ENCODE measurements at places on chromosomes 12 and 14. TPM values are rescaled to one million over a fixed set of nuclear protein-coding genes. Genes with fewer than 3 reads are reported as not detected.

Gene GRIP1
- 0.54 TPM for polyA plus RNA-seq

- H3K27me3 ChIP-seq = no peaks in the 10 kb centered on the region
- DNase-seq = no peak
- no peak overlapping the region for H3K4me3 ChIP-seq
- H3K4me1 ChIP-seq = no peaks in the 10 kb centered on the region
- no peaks in the 10 kb centered on the region for H3K36me3 ChIP-seq
Observed at GRCh38 chr14:55698051-55698450, 118.0 kb downstream of the KTN1 start.

DNA sequence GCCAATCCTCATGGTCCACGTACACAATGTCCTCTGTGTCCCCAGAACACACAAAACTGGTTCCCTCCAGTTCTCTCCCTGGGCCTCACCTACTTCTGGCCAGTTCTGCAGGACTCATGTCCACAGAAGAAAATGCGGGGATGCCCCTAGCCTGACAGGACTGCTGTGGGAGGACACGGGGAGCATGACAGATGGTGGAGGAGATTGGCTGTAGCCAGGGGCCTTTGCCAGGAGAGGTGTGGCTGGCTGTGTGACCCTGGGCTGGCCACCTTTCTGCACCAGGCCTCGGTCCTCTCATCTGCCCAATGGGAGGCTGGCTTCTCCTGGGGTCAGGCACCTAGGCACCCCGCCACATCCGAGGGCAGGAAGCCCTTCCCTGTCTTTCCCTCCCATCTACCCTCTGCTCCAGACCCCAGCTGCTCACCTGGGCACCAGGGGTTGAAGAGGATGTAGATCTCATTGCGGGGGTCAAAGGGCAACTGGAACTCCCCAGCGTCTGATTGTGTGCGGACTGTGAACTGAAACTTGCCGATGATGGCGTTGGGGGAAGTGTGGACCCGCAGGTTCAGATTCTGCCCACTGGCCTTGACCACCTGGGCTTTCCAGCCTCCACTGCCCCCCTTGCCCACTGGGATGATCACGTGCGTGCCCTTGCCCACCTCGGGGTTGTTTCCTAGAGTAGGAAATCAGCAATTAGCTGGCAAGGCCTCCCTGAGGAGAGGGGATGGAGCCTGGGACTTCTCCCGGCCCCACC, 2.8 kb downstream of the TGM1 start:
- H3K27me3 ChIP-seq = no peaks in the 10 kb centered on the region
- no peaks in the 10 kb centered on the region for H3K36me3 ChIP-seq
- no peak for DNase-seq
- H3K4me1 ChIP-seq = no peaks in the 10 kb centered on the region

DNA sequence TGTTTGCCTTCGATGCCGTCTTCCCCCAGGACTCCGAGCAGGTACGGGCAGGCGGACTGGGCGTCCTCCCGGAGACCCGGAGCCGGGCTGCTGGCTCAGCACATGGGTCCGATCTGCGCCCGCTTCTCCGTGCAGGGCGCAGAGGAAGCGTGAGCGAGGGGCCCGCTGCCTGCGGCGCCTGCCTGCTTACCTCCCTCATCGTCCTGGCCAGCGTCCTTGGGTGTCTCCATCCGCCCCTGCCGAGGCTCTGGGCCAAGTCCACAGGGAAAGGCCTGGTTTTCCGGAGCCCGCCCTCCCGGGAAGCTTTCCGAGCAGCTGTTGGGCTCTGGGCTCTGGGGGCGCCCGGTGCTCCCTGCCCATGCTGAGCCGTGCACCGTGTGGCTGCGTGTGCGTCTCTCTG, 33.5 kb downstream of the KIF26A start:
- H3K27me3 ChIP-seq = no peaks in the 10 kb centered on the region
- H3K36me3 ChIP-seq = no peaks in the 10 kb centered on the region
- H3K27ac ChIP-seq = no peak overlapping the region
- H3K4me1 ChIP-seq = no peaks in the 10 kb centered on the region
- H3K4me3 ChIP-seq = no peak overlapping the region

GRCh38 chr14:102784892-102785594, 7.8 kb downstream of the TRAF3 start:
- no peaks in the 10 kb centered on the region for H3K36me3 ChIP-seq
- no peaks in the 10 kb centered on the region for H3K27me3 ChIP-seq
- H3K4me3 ChIP-seq = no peak overlapping the region
- no peak overlapping the region for H3K27ac ChIP-seq
- DNase-seq = no peak

GRCh38 chr12:94172973-94173372, 24.6 kb downstream of the PLXNC1 start:
- peaks cover 7% of the 10 kb centered on the region for H3K4me1 ChIP-seq
- DNase-seq = no peak
- H3K36me3 ChIP-seq = no peaks in the 10 kb centered on the region

DNA sequence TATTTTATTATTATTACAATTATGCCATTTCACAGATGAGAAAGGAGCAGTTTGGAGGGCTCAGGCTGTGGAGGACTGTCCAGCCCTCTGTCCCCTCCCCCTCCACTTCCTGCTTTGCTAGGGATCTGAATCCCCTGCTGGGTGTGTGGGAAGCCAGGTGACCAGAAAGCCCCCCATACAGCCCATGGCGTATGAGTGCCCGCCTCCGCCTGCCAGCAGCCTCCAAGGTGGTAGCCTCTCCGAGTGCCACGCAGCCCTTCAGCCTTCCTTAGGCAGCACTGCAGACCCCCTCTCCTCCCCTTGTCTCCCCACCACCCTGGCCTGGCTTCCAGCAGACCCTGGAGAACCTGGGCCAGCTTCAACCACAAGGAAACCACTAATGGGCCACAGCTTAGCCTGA, 12.6 kb downstream of the DTX1 start:
- H3K4me1 ChIP-seq = no peaks in the 10 kb centered on the region
- no peaks in the 10 kb centered on the region for H3K36me3 ChIP-seq
- no peak overlapping the region for H3K4me3 ChIP-seq
- no peak for DNase-seq
- H3K27ac ChIP-seq = no peak overlapping the region

Gene AHSA1
- 166 TPM for polyA plus RNA-seq

DNA sequence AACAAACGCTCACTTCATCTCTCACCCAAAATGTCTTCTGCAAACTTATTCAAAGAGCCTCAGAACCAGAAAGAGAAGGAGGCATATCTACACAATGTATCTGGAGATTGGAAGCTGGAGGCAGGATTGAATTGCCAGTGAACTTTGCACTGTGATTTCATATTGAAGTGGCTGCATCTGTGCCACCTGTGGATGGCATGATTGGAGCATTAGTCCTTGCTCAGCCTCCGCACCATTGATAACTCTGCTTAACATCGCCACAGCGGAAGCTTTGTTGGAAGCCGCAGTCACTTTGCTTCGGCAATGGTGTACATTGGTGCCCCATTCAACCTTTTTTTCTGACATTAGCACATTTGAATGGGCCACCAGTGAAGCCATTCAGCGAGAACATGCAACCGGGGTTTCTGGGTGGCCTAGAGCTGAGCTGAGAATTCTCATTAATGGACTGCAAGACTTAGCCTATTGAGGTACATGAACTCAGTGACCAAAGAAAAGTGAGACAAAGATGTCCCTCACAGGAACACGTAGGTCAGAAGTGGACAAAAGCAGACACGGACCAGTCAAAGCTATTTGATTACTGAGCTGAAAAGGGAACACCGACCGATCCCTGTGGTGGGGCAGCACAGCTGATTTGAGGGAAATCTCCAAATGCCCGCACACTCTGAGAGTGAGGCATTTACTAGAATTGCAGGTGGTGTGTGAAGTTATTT, 130.4 kb downstream of the BRMS1L start:
- H3K4me1 ChIP-seq = no peaks in the 10 kb centered on the region
- DNase-seq = no peak
- no peak overlapping the region for H3K27ac ChIP-seq
- no peaks in the 10 kb centered on the region for H3K27me3 ChIP-seq
- no peaks in the 10 kb centered on the region for H3K36me3 ChIP-seq

Gene ACOT4
- 1.3 TPM for polyA plus RNA-seq

DNA sequence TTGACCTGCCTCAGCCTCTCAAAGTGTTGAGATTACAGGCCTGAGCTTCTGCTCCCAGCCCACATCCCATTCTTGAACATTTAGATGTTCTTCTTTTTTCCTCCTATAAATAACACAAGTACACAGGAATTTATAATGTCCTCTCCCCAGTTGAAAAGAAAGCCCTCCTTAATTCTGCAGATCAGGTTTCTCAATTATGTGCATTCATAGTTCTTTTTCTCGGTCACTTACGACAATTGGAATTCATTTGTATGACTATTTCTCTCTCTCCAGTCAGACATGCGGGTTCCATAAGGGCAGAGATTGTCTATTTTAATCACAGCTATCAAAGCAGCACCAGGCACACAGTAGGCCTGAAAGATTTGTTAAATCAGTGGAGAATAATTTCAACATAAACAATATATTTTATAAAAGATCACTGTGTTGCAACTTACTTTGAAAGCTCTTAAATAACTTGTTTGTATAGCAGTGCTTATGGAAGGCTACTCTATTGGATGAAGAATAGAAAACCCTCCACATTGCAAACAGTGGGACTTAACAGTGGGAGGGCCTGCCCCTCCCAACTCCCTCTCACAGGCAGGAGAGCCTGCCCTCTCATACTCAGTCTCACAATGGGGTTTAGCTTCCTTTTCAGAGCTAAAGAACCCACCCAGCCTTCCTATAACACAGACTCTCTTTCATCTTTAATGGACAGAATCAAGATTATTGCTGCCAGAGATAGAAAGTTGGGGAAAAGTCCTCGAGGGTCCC, 84.1 kb upstream of the TRAF3 start:
- no peak for DNase-seq
- H3K27me3 ChIP-seq = no peaks in the 10 kb centered on the region
- peaks cover 4% of the 10 kb centered on the region for H3K4me1 ChIP-seq
- no peaks in the 10 kb centered on the region for H3K36me3 ChIP-seq

Gene CLMN
- 2.7 TPM for polyA plus RNA-seq

DNA sequence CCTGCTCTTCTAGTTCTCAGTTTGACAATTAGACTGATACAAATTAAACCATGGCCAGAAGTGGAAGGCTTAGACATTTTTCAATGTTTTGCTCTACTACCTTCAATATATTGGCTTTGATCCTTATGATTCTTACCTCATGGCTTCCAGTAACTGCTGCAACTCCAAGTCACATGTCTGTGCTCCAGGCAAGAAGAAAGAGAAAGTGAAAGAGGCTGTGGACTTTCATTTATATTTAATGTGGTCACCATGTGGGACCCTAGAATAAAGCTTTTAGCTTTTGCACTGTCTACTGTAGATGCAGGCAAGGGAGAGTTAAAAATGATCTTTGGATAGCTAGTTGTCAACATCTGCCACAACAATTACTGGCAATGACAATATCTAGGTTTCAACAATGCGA, 214.3 kb upstream of the PDE3A start:
- no peaks in the 10 kb centered on the region for H3K4me1 ChIP-seq
- H3K27me3 ChIP-seq = no peaks in the 10 kb centered on the region
- no peak overlapping the region for H3K27ac ChIP-seq
- H3K36me3 ChIP-seq = no peaks in the 10 kb centered on the region

GRCh38 chr14:102272392-102272791, 32.6 kb downstream of the MOK start:
- H3K4me1 ChIP-seq = no peaks in the 10 kb centered on the region
- no peaks in the 10 kb centered on the region for H3K27me3 ChIP-seq
- H3K4me3 ChIP-seq = no peak overlapping the region
- H3K27ac ChIP-seq = no peak overlapping the region
- H3K36me3 ChIP-seq = no peaks in the 10 kb centered on the region
- DNase-seq = no peak

Gene ST8SIA1
- 12.1 TPM for polyA plus RNA-seq

Gene RNF31
- 59.3 TPM for polyA plus RNA-seq

- H3K36me3 ChIP-seq = no peaks in the 10 kb centered on the region
- H3K4me1 ChIP-seq = no peaks in the 10 kb centered on the region
- no peaks in the 10 kb centered on the region for H3K27me3 ChIP-seq
- no peak for DNase-seq
Observed at GRCh38 chr14:38197001-38197783, 10.5 kb upstream of the SSTR1 start.

GRCh38 chr12:54378796-54379397, 5.6 kb downstream of the ZNF385A start:
- H3K27ac ChIP-seq = peak overlapping the region; percentile 24
- H3K4me1 ChIP-seq = peaks cover 18% of the 10 kb centered on the region
- no peak overlapping the region for H3K4me3 ChIP-seq
- peak; percentile 58 for DNase-seq

DNA sequence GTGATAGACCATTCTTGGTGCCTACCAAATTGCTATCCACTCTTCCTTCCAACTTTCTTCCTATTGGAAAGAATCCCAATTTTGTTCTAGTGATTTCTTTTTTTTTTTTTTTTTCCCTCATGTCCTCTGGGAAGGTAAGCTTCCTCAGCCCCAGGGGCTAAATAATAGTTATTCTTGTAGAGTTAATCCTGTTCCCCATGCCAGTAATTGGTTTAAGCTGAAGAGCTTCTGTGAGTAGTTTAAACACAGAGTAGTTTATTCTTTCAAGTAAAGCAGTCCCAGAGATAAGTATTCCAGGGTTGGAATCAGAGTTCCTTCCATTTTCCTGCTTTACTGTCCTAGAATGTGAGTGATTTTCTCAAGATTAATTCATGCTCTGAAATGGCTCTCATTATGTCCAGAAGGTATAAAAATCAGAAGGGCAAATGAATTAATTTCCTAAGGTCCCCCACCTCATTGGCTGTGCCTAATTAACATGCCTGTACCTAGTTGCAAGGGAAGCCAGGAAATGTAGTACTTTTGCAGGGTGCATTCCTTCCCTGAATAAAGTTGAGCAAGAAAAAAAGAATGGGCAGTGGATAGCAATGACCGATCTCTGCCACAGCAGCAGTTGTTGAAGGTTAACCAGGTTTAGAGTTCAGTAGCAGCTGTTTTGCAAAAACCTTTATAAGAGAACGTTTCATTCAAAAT, 97.8 kb downstream of the PLEKHA5 start:
- H3K27ac ChIP-seq = no peak overlapping the region
- no peaks in the 10 kb centered on the region for H3K27me3 ChIP-seq
- H3K4me3 ChIP-seq = no peak overlapping the region
- no peak for DNase-seq
- no peaks in the 10 kb centered on the region for H3K36me3 ChIP-seq

GRCh38 chr12:19507823-19508222, 68.5 kb downstream of the AEBP2 start:
- H3K27ac ChIP-seq = no peak overlapping the region
- no peak for DNase-seq
- no peak overlapping the region for H3K4me3 ChIP-seq
- H3K27me3 ChIP-seq = no peaks in the 10 kb centered on the region
- no peaks in the 10 kb centered on the region for H3K36me3 ChIP-seq

Gene SLC38A4
- polyA plus RNA-seq = 0.40 TPM

Gene SUOX
- 49.7 TPM for polyA plus RNA-seq

DNA sequence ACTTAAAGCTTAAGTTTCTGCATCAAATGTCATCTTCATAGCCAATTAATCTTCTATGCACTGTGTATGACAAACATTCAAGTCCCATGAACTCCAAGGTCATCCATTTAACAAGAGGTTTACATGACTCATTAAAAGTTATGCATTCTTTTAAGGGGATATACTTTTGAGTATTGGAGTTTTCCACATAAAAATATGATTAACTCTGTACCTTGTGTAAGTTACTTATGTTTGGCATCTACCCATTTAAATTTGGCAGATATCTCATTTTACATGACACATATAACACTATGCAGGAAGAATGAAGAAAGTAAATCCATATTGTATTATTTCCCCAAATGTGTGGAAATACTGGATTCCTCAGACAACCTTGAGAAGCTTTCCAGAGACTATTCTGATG, 240.2 kb downstream of the PAX9 start:
- no peak overlapping the region for H3K4me3 ChIP-seq
- H3K27me3 ChIP-seq = no peaks in the 10 kb centered on the region
- H3K4me1 ChIP-seq = no peaks in the 10 kb centered on the region
- no peak overlapping the region for H3K27ac ChIP-seq
- no peak for DNase-seq
- no peaks in the 10 kb centered on the region for H3K36me3 ChIP-seq

Data from adrenal gland (tissue), 19 donors.